Stimulated activated CD4-positive, alpha-beta T cell treated with anti-CD3 and anti-CD28 coated beads, Interleukin-1b, Interleukin-23, amount 100 ng/mL, for 1 hour (primary cell): ENCODE measurements at places on chromosomes 3 and 15.
A peak's percentile ranks its signal among the peaks of the same experiment; 100 is the strongest.

DNA sequence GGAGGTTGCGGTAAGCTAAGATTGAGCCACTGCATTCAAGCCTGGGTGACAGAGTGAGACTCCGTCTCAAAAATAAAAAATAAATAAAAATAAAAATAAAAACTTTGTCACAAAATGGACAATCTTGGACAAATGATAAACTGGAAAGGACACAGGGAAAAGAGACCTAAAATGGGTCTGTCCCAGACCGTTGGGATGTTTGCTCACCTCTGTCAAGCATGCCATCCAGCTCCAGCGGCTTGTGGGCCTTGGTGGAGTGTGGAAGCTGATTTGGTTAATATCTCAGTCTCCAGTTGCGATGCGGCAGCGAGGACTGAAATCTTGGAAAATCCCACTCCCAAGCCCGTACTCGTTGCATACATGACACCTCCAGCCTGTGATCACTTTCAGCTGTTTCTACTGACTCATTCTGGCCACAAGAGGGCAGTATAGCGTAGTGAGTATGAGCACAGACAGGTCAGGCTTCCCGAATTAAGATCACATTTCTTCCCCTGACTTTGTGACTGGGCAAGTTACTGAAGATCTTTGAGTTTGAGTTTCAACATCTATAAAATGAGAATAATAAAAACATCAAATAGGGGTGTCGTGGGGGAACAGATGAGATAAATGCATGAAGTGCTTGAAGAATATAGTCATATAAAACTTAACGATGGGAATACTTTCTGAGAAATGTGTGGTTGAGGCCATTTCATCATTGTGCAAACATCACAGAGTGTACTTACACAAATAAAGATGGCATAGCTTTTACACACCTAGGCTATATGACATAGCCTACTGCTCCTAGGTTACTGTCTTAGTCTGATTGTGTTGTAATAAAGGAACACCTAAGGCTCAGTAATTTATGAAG lies 19.6 kb upstream of the MOBP start:
- peak; percentile 19 for DNase-seq

GRCh38 chr3:135444058-135444457 lies 521.5 kb upstream of the PPP2R3A start:
- DNase-seq, result no peak

- DNase-seq, result no peak
Measured at GRCh38 chr3:161295325-161295724, 74.2 kb downstream of the NMD3 start.

GRCh38 chr3:60220768-60221167 lies 1030.5 kb downstream of the FHIT start:
- no peak for DNase-seq

DNA sequence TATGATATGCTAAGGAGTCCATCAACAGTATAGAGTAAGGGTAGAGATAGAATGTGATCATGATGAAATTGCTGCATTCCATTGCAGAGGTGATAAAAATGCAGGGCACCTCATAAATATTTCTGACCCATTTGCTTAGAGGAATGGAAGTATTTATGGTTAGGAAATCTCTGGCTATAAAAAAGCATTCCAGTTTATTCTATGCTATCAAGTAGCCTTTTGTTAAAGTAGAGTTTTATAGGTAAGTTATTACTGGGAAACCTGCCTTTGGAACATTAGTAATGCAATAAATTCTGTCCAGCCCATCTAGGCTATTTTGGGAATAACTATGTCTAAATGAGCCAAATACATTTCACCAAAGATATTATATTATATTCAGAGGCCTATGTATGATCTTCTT lies 19.8 kb upstream of the STRIT1 start:
- DNase-seq, result no peak

DNA sequence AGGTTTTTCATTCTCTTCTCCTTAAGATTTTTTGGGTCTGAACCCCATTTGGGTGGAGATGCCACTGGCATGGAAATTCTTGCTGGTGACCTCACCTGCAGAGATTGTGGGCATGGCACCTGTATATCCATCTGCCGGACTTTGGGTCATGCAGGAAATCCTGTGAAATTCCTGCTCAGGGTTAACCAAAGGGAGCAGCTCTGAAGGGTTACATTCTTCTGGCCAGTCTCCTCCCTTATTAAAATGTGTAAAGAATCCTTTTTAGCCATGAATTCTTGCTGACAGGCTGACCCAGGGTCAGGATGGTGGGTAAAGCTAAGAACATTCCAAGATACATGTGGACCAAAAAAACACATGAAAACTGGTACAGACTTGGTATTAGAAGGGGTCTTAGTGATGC lies 27.4 kb downstream of the ARHGEF26 start:
- no peak for DNase-seq

DNA sequence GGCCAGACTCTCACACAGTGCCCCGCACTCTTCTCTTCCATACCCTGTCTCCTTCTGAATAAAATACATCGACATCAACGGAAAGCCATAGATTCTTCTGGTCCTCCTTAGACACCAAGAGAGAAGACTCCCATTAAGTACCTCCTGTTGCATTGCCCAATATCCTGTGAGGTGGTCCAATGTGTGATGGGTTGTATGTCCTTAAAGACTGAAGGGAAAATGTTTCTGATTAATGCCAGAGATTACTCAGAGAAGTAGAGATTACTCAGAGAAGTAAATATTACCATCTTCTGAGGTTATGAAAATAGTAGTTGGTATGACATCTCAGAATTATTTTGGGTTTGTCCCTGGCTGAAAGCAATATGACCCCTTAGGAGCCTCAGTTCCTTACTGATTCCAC lies 60.8 kb upstream of the GALNT15 start:
- DNase-seq, result no peak

- no peak for DNase-seq
Measured at GRCh38 chr3:5122741-5123706, 932 bp downstream of the ARL8B start.

DNA sequence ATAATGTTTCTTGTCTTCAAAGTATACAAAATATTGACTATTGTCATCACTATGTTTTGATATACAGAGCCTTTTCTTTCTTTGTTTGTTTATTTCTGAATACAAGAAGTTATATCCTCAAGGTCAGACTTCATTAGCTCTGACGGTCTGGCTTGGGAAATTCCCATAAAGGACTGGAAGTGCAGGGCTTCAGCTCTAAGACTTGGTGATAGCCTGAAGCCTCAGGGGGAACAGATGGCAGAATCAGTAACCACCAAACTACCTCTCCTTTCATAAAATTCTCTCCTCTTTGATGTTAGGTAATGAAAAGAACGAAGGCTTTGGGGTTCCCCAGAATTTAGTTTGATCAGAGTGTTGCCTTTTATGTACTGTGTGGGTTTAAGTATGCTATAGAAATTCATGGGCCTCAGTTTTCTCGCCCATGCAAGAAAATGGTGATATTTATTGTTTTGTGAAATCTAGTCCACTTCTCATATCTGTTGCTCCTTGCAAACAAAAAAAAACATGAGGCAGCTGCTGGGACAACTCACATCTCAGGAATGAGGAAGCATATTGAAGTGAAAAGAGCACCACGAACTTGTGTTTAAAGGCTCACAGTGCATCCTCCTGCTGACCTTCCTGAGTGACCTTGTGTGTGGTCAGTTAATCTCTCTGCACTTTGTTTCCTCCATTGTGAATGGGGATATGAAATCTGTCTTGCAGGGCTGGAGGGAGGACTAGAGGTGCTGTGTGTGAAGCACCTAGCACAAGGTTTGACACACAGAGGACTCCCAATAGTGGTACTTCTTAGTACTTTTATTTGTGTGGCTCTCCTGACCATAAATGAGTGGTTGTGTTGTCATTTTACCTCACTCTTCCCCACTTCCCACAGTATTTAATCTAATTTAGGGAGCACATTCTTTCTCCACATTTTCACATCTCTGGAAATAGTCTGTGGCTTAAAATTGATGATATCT lies 569.8 kb upstream of the IL12A start:
- no peak for DNase-seq

DNA sequence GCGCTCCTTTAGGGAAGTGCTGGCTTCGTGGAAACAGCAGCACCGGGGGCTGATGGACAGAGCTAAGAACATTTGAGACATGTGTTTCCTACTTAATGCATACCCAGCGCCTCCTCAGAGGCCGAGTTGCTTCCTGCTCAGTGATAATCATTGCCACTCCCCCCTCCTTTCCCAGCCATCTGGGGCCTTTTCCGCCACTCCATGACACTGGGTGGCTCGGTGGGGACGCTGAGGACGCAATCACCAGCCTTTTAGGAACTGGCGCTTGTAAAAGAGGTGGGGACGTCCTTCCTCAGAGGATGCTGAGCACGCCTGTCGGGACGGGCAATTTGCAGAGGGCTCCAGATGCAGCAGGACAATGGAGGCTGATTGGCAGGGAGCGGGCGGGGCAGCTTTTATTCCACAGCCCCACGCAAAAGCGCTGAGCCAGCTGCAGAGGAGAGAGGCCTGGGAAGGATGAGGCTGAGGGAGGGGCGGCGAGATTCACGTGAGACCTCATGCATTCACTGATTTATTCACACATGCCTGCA lies 22.2 kb upstream of the IQSEC1 start:
- DNase-seq, result no peak

- no peak for DNase-seq
Measured at GRCh38 chr3:98984024-98984423, 82.5 kb upstream of the DCBLD2 start.

GRCh38 chr3:197212290-197212689 lies 86.1 kb downstream of the DLG1 start:
- no peak for DNase-seq

DNA sequence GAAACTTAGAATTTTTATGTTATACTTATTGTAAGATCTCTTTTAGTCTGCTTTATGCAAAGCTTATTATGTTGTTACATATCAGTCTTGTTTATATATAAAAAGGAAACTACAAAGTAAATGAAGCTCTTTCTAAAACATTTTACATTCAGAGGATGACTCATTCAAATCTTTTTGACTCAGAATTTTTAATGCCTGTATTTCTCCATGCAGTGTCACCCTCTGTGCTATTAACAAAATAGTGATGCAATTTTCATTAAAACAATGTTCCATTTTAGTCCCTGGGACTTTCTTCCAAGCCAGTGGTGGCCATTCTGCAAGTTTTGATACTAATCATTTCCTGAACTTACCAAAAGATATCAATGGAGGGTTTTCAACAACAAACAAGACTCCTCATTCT lies 216.1 kb downstream of the NAALADL2 start:
- no peak for DNase-seq

DNA sequence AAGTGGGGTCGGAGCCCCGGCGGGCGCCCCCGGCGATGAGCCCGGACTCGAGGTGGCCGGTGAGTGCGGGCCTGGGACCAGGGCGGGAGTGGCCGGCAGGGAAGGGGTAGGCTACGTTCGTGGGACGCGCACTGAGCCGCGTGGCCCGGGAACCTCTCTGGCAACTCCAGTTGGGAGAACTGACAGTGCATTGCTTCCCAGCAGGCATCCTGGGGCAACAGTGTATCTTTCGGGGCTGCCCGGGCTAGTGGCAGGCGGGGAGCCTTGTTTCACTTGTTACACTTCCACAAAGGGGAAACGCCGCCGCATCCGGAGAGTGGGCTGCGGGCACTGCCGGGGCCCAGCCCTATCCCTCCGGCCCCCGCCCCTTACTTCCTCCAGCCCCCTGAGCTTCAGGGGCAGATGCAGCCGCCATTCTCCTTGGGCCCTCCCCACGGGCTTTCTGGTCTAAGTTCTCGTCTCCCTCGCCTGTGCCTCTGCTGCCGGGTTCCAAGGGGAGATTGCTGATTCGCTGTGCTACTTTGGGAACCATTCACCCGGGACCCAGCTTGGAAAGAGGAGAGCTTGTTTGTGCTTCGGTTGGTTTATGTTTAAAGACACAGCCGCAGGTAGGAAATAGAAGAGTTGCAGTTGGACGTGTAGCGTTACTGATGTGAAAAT lies 675 bp downstream of the BRPF1 start:
- peak; percentile 20 for DNase-seq

GRCh38 chr3:127031845-127032244 lies 48.9 kb downstream of the PLXNA1 start:
- DNase-seq, result no peak

DNA sequence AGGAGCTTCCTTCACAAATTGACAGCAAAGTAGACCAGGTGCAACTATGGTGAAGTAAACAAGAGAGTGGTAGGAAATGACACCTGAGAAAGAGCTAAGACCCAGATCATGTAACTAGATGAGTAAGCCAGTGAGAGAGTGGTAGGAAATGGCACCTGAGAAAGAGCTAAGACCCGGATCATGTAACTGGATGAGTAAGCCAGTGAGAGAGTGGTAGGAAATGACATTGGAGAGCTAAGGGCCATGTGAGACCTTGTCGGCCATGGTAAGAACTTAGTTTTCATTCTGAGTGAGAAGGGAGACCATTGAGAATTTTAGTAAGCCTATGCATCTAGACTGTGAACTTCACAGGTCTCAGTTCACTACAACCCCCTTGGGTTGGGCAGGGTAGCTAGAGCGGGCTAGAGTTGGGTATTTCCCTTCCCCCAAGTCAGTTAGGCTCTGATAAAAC lies 5.4 kb upstream of the SENP7 start:
- DNase-seq, result no peak

- DNase-seq, result no peak
Measured at GRCh38 chr3:175512700-175513099, 653.6 kb downstream of the NAALADL2 start.

- DNase-seq, result no peak
Measured at GRCh38 chr3:178320456-178321351, 215.5 kb upstream of the KCNMB2 start.

- no peak for DNase-seq
Measured at GRCh38 chr3:176941689-176942088, 255.6 kb downstream of the TBL1XR1 start.

GRCh38 chr3:158489181-158489580 lies 81.8 kb upstream of the MLF1 start:
- DNase-seq, result no peak

- no peak for DNase-seq
Measured at GRCh38 chr3:56974247-56974930, 86.1 kb upstream of the SPATA12 start.

GRCh38 chr15:61132211-61132610 lies 96.9 kb downstream of the RORA start:
- no peak for DNase-seq

- DNase-seq, result no peak
Measured at GRCh38 chr3:14340960-14341708, 61.3 kb upstream of the SLC6A6 start.

GRCh38 chr3:14505001-14505802 lies 34.9 kb downstream of the GRIP2 start:
- DNase-seq, result no peak

DNA sequence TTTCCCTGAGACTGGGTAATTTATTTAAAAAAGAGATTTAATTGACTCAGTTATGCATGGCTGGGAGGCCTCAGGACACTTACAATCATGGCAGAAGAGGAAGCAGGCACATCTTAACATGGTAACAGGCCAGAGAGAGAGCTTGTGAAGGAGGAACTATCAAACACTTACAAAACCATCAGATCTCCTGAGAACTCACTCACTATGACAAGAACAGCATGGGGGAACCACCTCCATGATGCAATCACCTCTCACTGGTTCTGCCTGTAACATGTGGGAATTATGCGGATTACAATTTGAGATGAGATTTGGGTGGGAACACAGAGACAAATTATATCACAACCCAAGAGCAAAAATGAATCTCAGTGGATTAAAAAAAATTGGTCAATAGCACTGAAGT lies 416.0 kb upstream of the TMCO5A start:
- no peak for DNase-seq
